ENCODE measurements at places on chromosomes 6 and 20.

DNA sequence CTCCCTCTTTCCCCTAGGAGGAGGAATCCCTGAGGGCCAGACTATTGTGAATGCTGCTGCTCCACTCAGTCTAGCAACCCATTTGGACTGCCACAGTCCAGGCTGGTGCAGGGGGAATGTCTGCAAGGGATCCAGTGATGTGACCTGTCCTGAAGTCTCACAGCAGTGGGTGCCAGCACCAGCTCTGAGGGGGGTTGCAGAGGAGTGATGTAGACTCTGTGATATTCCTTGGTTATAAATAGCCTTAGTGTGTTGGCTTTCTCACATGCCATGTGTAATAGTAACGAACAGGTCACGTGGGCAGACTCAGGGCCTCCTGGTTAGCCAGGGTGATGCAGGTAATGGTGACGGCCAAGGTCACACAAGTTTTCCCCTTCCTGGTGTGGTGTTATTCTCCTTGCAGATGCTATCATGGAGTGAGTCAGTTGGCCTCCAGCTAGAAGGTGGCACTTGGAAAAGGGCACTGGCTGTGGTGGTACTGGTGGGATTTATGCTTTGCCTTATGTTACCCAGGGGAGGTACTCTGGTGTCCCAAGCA lies 404.4 kb downstream of the UTRN start:
- DNase-seq, result no peak

- no peak for DNase-seq
These were observed 112.1 kb downstream of the WDR27 start for GRCh38 chr6:169589699-169590257.

GRCh38 chr20:41137614-41138474 lies 501 bp downstream of the PLCG1 start:
- DNase-seq, result peak; percentile 60

DNA sequence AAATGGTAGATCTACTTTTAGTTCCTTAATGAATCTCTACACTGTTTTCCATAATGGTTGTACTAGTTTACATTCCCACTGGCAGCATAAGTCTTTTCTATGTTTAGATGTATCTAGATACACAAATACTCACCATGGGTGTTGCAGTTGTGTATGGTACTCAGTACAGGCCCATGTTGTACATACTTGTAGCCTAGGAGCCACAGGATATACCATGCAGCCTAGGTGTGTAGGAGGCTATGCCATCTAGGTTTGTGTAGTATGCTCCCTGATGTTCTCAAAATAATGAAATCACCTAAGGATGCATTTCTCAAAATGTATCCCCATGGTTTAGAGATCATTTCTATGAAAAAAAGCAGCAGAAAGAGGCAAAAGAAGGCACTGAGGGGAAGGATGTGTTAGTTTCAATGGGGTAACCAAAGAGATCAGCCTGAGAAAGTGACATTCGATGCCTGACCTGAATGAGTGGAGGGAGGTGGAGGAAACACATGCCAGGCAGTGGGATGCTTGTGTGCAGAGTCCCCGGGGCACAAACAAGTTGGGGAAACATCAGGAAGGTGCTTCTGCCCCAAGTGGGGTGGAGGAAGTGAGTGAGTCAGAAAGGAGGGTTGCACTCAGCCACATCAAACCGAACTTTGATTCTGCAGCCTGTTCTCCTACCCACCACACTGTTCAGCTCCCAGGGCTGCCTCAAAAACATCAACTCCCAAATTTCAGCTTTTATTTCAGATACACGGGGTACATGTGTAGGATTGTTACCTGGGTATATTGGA lies 191.2 kb downstream of the ZNF217 start:
- DNase-seq, result peak; percentile 67

- DNase-seq, result peak; percentile 9
These were observed 297.9 kb downstream of the UTRN start for GRCh38 chr6:144582939-144583613.

GRCh38 chr6:130105996-130106704 lies 87.8 kb downstream of the L3MBTL3 start:
- DNase-seq, result no peak

GRCh38 chr20:45685896-45686295 lies 15.9 kb upstream of the WFDC11 start:
- no peak for DNase-seq

- DNase-seq, result peak; percentile 3
These were observed 1211.1 kb upstream of the GJE1 start for GRCh38 chr6:140921366-140922226.

DNA sequence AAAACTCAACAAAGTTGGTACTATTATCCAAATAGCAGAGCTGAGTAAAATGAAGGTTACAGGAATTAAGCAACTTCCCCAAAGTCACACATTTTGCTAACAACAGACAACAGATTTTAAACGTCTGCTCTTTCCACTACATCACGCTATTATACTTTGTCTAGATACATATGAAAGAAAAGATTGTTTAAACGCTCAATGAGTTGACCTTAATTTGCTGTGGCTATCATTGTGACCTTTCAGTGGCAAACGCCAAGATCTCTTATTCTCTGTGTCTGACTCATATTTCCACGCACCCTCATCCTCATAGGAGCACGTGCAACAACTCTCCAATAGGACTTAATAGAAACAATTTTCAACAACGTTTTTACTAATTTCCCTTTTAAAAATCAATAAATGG lies 540.1 kb downstream of the MAFB start:
- no peak for DNase-seq

DNA sequence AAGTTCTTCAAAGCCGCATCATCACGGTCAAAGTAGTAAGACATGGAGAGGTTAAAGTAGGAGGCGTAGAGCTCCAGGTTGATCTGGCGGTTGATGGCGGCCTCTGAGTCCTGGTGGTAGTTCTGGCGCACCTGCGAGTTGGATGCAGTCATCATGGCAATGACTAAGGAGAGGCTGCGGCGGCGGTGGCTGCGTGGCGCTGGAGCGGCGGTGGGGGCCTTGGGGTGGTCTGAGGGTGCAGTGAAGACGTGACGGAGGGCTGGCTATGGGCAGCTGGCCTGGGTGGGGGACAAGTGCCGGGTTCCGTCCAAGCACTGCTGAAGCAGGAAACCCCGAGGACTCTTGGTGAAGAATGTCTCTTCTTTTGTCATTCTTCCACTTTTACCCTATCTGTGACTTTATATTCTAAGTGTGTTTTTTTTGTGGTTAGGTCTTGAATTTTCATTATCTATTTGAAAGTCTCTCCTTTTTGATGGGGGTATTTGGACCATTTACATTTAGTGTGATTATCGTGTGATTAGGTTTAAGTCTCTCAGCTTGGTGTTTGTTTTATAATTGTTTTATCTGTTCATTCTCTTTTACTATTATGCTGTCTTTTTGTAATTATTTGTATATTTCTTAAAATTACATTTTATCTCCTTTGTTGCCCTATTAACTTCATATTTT lies 94.6 kb downstream of the TFAP2B start:
- no peak for DNase-seq

DNA sequence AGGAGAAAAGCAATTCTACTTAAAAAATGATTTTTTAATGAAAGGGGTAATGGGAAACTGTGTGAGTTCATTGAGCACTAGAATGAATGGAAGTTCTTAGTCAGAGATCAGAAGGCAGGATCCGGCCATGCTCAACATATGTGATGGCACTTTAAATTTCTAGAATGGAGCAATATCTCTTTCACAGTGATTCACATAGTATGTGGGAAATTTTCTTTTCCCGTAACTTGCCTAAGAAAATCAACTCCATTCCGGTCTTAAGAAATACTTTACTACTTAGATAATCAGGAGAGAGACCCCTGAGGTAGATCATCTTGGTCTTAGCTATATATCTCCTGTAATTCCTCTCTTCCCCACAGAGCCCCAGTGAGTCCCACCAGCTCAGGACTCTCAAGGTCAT lies 131.8 kb downstream of the SCML4 start:
- DNase-seq, result no peak

GRCh38 chr6:11514672-11515071 lies 22.9 kb upstream of the TMEM170B start:
- DNase-seq, result no peak

DNA sequence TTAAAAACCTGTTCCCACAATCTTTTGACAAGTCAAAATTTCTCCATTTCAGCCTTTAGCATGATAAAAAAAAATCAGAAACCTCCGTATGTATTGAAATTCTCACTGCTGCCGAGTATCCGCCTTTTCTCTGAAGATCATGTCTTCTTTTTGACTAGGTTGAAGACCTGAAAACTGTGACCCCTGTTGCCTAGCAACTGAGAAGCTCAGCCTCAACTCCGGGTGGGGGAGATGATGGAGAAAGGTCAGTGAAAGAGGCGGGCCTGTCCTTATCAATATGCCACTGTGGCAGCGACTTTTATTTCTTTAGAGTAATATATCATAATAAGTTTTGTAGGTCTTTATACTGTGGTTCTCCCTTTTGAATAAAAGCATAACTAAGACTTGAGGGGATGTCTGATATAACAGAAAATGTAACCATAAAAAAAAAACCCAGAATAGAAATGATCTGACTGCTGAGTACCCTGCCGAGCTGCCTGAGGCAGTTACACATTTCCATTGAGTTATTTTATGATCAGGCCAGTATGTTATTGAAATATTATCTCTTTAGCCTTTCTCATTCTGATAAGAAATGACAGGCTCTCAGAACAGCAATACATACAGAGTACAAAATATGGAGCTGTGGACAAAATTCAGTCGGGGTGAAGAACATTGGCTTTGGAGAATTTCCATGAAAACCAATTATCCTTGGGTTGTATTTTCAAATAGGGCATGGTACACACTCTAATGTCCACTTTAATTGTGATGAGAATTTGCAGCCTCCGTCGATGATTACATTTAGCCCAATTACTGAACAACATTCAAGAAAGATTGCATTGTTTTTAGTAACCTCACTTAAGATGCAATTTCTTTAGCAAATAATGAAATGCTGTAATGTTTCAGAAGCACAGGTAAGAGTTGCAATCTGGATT lies 136.7 kb upstream of the EEF1E1 start:
- no peak for DNase-seq

DNA sequence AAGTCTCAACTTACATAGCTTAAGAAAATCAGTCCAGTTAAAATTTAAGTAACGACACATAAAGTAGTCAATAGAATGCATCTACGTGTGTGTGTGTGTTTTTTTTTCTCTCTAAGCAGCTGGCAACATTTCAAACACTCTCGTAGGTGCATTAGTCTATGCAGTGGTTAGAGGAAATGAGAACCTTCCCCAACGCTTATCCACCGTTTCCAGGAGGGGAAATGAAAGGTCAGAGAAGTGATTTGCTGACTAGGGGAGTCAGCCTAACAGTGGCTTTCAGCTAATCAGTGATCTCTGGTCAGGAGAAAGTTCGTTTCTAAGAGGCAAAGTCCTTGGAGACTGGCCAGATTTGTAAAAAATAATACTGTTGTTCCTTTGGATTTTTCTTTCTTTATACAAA lies 806.6 kb downstream of the C6orf118 start:
- DNase-seq, result no peak

DNA sequence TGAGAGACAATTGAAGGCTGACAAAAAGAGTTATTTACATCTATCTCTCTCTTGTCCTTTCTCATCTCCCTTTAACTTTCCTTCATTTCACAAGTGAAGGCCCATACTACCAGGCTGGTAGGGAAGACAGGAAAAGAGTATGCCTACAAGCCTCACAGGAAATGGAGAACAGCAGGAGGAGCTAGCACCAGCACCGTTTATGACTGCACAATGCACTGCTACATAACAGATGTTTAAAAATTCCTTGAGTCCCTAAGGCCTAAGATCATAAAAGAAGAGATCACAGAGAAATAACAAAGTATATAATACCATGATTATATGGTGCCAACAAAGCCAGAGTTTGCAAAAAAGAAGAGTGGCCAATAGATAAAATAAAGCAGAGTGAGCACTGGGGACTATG lies 194.8 kb downstream of the UNC5CL start:
- DNase-seq, result no peak

GRCh38 chr6:46909371-46909770 lies 12.4 kb downstream of the ADGRF5 start:
- DNase-seq, result no peak

- no peak for DNase-seq
These were observed 662.6 kb downstream of the BCKDHB start for GRCh38 chr6:80769106-80769505.

GRCh38 chr6:155832596-155832995 lies 377.0 kb upstream of the NOX3 start:
- no peak for DNase-seq

- DNase-seq, result no peak
These were observed 241.9 kb downstream of the SAMD5 start for GRCh38 chr6:147750413-147750812.

GRCh38 chr6:122714059-122714458 lies 65.5 kb upstream of the FABP7 start:
- DNase-seq, result no peak

DNA sequence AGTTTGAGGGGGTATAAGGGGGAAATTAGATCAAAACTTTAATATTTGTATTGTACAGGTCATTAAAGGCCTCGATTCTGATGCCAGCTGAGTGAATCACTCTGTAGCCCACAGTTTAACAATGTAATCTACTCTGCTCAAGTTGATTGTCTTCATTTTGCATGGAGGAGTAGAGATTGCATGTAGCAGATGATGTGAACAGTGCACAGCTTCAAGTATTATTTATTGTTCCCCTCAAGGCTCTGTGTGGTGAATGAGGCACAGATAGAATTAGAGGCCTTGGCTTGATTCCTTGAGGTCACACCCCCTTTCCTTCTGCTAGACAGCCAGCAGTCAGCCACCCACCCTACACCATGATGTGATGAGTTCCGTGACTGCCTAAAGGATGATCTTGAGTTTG lies 38.1 kb downstream of the TXLNB start:
- no peak for DNase-seq

- peak; percentile 84 for DNase-seq
These were observed at the start of gene FOXO3 for GRCh38 chr6:108560463-108561308. Gene FOXO3 (plus strand): TSS chr6:108560917. CDS start chr6:108561209, 292 bp downstream.

- DNase-seq, result no peak
These were observed 1.6 kb downstream of the TMEM244 start for GRCh38 chr6:129859524-129859923.

DNA sequence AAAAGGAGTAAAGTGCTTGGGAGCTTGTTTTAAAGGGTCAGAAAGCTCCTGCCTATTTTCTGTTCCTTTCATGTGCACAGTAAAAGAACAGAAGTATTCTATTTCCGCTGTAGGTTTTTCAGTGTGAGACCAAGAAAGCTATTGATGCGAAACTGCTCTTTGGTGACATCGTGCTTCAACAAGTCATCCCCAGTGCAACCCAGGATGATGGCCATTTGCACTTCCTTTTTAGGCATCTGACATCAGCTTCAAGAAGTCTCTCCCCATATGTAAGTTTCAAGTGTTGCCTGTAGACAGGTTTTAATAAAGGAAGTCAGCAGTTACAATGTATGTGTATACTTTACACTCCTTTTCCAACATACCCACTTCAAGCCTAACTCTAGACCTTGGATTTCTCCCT lies 131.6 kb downstream of the RFX6 start:
- no peak for DNase-seq
